Mesendoderm (in vitro differentiated cells): ENCODE measurements at places on chromosomes 3 and 15.

GRCh38 chr3:17949101-17949500, 206.7 kb upstream of the TBC1D5 start:
- DNase-seq: no peak

GRCh38 chr3:60215946-60216345, 1035.3 kb downstream of the FHIT start:
- no peak for DNase-seq

- DNase-seq: no peak
These were observed 456.3 kb downstream of the FOXP1 start for GRCh38 chr3:71127052-71127831.

- DNase-seq: no peak
These were observed 60.4 kb downstream of the MB21D2 start for GRCh38 chr3:192857260-192857661.

DNA sequence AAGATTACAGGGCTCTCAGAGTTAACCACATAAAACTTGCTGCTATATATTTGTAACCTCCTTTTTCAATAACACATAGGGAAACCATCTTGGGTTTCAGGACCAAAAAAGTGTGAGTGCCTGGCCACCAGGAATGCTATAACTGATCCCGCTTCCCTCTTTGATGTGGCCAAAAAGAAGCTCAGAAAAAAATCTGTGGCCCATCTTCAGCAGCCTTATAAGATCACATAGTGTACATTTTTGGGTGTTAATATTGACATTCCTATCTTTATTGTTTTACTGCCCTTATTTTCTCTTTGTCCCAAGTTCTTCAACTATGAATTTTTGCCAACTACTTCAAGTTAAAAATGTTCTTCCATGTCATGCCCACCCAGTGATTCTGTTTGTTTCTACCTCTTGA, 102.8 kb downstream of the LIPC start:
- no peak for DNase-seq

DNA sequence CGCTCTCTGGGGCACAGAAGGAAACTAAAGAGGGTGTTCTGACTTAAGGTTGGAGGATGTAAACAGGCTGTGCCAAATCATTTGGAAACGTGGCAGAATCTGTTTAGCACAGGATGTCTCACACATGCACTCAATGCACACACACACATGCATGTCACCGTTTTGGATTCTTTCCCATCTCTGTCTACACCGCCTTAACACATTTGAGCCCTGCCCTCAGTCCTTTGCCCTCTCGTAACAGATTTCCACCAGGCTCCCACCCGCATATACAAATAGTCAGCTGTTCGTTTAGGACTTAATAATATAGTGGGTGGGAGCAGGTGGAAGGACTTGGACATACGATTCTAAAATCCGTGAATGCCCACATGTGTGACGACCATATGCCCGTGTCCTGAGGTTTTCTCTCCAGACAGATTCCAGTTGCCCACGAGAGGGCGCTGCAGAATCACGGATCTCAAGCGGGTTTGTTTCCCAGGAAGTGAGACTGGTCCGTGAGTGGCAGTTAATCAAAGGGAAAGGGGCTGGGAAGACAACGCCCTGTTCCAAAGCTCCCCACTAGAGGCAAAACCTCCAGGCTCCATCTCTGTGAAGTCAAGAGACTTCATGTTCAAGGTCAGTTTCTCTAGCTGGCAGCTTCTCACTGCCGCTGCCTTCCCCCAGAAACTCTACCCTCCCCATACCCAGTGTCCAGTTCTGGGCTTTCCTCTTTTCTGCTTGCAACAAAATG, 44.5 kb downstream of the NOX5 start:
- DNase-seq: peak; percentile 96

DNA sequence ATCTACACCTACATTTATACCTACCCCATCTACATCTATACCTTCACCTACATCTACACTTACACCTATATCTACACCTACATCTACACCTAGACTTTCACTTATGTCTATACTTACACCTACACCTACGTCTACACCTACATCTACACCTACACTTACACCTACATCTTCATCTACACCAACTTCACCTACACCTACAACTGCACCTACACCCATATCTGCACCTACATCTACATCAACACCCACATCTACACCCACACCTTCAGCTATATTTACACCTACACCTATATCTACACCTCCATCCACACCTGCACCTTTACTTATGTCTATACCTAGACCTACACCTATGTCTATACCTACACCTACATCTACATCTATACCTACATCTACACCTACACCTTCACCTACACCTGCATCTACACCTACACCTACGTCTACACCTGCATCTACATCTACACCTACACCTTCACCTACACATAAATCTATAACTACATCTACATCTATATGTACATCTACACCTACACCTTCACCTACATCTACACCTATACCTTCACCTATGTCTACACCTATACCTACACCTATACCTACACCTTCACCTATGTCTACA, 30.9 kb upstream of the PRR23E start:
- no peak for DNase-seq

GRCh38 chr3:154307363-154307762, 16.9 kb downstream of the DHX36 start:
- no peak for DNase-seq

- DNase-seq: peak; percentile 71
These were observed 31.8 kb upstream of the MYZAP start for GRCh38 chr15:57559875-57560274.

GRCh38 chr3:156551261-156551660, 3.7 kb downstream of the SSR3 start:
- DNase-seq: peak; percentile 5

GRCh38 chr3:21682206-21682605, 68.8 kb downstream of the ZNF385D start:
- no peak for DNase-seq

DNA sequence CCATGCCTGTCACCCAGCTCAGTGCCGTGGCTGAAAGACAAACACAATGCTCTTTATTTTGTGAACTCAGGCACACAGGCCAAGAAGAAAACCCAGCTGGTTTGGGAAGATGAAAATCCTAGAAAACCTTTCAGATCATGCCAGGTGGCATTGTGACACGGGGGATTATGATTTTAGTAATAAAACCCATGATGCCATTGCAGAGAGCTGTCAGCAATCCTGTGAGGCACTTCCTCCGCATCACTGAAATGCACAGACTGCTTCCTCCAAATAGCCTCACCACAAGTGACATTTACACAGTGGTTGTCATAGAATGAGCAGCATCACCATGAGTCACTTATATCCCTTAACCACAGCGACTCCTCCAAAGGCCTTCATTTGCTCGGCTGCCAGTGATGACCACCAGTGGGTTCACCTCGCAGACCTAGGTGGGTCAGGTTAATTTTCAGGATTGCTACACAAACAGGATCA, 22.7 kb downstream of the ABHD6 start:
- DNase-seq: no peak

- no peak for DNase-seq
These were observed 36.2 kb downstream of the VGLL3 start for GRCh38 chr3:86954747-86955146.

GRCh38 chr3:137746808-137747207, 17.3 kb upstream of the SOX14 start:
- peak; percentile 28 for DNase-seq

GRCh38 chr15:86080302-86080701, 631 bp downstream of the AGBL1 start:
- DNase-seq: no peak

GRCh38 chr15:71476823-71477222, 333.5 kb upstream of the NR2E3 start:
- DNase-seq: no peak
